Right renal pelvis (tissue), 4 donors: ENCODE measurements at places on chromosomes 2 and 18.

- no peak for DNase-seq
These were observed 8.3 kb upstream of the RPS7 start for GRCh38 chr2:3566806-3567205.

GRCh38 chr2:168633200-168633599 is 169.2 kb upstream of the NOSTRIN start:
- no peak for DNase-seq

GRCh38 chr2:112541315-112542122 is 746 bp upstream of the POLR1B start:
- DNase-seq, result no peak

DNA sequence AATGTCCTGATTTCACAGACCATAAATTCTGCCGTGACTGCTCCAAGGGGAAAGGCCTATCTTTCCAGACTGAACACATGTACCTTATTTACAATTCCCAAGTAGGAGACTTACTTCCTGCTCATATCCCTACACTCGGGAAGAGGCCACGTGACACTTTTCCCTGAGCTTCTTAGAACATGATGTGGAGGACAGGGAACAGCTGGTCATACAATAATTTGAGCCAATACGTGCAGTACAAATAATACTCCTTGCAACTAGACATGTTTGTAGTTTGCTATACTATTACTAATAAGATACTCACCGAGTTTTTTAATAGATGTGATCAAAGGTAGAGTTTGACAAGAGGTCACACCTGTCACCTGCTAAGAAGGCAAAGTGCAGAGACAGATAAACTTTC is 256.4 kb downstream of the SP3 start:
- DNase-seq, result peak; percentile 15

GRCh38 chr2:66414896-66415295 is 20.0 kb upstream of the MEIS1 start:
- no peak for DNase-seq

GRCh38 chr18:9594823-9595596 is 19.3 kb downstream of the PPP4R1 start:
- no peak for DNase-seq

GRCh38 chr2:179532863-179533278 is 268.2 kb upstream of the SESTD1 start:
- DNase-seq, result no peak

- no peak for DNase-seq
These were observed 66.0 kb downstream of the TCF4 start for GRCh38 chr18:55522011-55522410.

DNA sequence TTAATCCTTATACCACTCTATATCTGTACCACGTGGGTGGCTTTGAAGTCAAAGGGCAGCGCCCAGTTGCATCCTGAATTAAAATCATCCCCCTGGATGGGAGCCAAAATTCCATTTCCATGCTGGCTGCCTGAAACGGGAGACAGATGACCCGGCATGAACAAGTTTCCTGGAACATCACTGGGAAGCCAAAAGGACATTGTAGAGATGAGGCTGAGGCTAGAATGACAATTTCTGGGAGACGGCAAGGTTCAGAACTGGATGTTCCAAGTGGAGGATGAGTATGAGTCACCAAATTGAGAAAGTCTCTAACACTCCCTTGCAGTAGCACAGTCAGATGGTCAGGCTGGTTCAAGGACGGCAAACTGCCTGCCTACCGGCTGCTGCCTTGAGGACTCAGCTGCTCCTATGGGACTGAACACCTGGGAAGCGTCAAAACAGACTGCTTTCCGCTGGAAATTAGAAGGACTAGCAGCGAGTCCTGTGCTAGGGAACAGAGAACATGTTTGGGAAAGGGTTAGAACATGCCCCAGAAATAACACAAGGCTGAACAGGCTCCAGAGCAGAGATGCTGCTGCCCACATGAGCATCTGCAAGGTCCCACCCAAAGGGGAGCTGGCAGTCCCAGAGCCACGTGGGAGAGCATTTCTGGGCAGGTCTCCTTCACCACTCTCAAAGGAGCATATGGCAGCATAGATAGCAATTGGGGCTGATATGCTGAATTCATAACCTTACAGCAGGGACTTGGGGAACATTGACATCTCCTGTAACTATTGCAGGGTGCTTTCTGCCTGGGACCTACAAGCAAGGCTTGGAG is 32.0 kb downstream of the YPEL5 start:
- no peak for DNase-seq

DNA sequence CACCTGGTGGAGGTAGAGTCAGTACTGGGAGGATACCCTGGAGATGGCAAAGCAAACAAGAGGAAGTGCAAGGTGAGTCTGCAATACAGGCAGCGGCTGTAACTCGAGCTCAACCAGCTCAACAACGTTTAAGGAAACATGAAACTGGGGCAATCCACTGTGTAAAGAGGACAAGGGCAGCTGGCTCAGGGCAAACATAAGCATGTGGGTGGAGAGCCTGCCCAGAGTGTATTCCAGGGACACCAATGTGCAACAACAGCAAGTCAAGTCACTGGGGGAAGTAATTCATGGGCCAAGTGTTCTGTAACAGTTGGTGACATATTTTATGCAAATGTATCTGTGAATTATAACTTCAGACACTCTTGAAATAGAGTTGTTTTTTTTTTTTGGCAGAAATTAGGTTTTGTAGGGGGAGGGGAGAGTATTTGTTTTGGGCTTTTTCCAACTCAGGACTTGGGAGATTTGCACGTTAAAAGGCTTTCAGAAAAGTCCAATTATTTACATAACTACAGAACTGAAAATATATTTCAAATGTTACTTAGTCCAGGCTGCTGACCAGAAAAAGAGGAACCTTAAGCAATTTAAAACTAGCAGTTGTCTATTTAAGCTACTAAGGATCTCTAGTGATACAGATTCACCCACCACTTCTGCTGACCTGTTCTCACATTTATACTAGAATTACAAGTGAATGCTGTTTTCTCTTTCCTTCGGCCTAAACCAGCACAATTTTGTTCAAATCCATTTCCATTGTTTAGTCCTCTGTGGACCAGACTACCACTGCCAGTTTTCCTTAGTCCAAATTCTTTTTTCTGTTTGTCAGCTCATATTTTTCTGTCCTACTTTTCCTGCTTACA is 18.6 kb downstream of the NRXN1 start:
- no peak for DNase-seq

DNA sequence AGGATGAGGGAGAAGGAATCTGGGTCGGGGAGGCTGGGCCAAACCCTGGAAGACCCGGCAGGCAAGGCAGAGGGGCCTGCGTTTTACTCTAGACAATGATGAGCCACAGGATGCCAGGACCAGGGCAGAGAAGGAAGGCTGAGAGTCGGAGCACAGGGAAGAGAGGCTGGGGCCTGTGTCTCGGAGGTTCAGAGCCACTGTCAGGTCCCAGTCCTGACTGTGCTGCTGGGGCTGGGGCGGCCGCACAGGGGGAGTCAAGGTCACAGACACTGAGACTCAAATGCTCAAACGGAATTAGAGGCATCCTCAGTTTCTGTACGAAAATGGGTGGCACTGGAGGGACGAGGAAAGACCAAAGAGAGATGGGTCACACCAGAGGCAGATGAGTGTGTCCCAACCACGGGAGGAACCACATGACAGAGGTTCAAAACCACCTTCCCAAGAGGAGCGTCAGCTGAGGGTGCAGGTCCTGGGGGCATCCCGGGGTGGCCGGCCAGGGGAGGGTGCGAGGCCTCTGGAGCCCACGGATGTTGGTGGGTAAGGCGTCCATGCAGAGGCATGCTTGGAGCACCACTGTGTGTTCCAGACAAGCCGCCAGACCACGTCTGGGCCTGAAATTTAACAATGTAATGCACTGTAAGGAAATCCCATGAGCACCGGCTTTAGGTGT is 14.7 kb downstream of the HDAC4 start:
- DNase-seq, result no peak

- DNase-seq, result no peak
These were observed 28.4 kb downstream of the TMEM177 start for GRCh38 chr2:119707117-119708087.

DNA sequence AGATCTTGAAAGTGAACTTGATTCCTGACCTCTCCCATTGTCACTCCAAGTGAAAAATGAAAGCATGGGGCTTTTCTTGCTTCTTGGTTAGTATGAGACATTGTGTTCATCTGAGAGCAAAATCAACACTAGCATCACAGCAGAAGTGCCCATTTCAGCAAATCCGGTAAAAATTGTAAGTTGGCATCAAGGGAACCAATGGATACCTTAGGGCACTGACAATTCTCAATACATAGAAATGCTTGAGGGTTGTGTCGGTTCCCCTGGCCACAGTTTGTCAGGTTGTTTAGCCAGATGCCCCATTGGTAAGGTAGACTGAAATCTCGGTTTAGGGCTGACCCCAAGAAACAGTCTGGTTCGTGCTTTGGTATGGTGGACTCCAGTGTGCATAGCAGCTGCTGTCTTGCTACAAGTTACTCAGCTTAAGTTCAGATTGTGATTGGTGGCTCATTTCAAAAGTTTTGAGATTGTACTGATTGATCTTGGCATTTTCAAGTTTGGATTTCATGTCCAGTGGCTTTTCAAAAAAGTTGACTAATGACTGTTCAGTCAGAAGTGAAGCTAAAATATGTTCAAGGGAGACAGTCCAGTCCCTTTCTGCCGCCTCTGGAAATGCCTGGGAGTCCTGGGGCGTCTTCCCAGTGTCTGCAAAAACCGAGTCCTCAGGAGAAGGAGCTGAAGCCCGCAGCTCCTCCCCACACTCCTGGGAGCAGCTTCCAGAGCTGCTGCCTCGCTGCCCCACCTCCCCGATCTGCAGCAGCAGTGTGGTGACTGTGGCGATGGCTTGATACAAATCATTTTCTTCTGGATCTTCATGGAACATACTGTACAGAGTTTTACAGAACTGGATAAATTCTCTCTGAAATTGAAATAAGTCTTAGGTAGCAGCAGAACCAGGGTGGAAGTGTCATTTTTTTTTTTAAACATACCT is 5.6 kb downstream of the RPL31 start:
- DNase-seq, result no peak

- no peak for DNase-seq
These were observed 377.8 kb upstream of the SLC14A2 start for GRCh38 chr18:45237343-45238098.

DNA sequence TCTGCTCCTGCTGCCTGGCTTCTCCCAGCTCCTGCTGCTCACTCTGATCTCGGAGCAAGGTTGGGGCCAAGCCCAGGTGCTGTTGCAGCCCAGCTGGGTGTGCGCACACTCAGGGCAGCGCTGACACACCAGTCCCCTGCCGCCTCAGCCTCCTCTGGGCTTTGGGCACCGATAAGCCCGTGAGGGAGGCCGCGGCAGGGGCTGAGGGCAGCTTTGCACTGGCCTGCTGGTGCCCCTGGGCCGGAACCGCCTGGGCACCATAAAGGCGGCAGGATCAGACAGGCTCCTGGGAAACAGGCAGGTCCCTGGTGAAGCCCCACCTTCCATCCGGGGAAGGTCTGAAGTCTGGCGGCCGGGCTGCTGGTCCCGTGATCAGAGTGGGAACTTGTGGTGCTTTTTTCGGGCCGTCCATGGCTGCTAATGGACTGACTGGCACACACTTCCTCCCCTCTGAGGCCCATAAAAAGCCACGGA is 14.1 kb upstream of the EML6 start:
- no peak for DNase-seq

DNA sequence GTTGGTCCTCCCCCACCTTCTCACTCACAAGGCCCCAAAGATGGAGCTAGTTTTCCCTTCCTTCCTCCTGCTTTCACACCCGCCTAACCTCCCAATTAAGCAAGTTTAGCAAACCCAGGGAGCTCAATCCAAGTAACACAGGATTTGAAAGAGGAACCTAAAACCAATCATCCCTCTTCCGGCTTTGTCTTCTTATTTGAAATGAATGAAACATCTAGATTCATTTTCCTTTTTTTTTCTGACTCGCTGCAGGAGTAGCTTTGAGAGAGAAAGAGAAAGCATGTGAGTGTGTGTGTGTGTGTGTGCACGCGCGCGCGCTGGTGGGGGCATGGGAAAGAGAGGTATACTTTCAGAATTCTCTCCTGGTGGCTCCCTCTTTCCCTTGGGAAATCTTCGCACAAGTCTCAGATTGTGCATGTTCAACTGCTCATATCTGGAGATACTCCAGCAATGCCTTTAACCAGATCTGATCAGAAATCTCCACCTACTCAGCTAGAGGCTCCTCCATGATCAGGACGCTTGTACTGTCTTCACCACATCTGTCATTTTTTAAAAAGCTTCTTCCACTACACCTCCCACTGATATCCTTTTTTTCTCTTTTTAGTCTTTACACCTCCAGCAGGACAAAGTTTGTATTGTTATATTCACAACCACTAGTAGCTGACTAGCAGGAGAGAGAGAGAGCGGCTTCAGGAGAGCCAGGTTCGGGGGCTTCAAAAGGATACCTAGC is 1.7 kb downstream of the SLC8A1 start:
- DNase-seq, result peak; percentile 34

DNA sequence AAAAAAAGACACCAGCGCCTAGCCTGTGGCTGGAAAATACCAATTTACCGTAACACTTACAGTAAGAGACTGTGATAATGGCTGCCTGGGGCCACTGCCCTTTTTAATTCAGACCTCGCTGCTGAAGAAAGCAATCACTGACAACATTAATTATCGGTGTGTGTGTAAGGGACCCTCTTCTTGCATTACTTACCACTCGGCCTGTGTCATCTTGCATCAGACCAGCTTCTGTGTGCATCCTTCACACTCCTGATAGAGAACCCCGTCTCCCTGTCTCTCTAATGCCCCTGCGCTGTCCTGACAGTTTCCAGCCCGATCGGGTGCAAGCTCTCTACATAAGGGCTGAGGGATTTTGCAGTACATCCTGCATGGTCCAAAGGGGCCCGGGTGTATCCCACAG is 124.4 kb downstream of the ZNF516 start:
- DNase-seq, result no peak

DNA sequence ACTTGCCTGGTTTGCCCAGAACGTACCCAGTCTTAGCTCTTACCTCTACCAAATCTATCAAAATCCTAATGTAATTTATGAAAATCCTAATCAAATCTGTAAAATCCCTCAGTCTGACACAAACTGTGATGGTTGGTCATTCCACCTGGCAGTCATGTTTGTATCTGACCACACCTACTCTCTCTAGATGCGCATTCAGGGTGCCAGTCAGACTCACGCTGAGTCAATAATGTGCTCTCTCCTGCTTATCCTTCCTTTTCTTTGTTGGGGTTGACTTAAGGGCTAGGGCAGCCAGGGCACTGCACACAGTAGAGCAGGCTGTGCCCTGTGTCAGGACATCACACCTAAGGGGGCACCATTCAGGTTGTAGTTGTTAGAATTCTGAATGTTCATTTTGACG is 48.5 kb upstream of the PARD3B start:
- no peak for DNase-seq
